Activated CD4-positive, alpha-beta T cell treated with anti-CD3 and anti-CD28 coated beads, Interleukin-2, Interleukin-6, amounts not matched to agents 100 ng/mL and 50 ng/mL, durations not matched to agents 16 hours and 8 hours (primary cell): ENCODE measurements at places on chromosomes 4 and X.
A peak's percentile ranks its signal among the peaks of the same experiment; 100 is the strongest.

GRCh38 chrX:133674726-133675470, 259.6 kb upstream of the GPC4 start:
- no peak for DNase-seq

DNA sequence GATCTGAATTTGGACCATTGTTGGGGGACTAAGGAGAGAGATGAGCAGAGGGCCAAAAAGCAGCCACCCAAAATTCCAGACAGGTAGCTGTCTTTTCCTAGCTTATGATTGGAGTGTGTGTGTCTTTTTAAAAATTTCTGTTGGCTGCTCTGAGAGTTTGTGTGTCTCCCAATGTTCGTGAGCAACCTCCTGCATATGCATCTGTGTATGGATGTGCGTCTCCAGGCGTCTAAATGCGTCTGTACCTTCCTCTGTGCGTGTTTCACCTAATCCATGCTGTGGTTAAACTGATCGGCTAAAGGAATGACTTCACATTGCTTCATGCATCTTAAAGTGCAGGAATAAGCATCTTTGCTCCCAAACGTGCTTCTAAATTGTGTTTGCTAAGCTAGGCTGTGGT, 65.5 kb upstream of the LAS1L start:
- no peak for DNase-seq

- DNase-seq, result peak; percentile 69
These were observed 24.0 kb upstream of the XIAP start for GRCh38 chrX:123835661-123836371.

GRCh38 chr4:189385098-189385497, 555.6 kb upstream of the FRG1 start:
- no peak for DNase-seq

DNA sequence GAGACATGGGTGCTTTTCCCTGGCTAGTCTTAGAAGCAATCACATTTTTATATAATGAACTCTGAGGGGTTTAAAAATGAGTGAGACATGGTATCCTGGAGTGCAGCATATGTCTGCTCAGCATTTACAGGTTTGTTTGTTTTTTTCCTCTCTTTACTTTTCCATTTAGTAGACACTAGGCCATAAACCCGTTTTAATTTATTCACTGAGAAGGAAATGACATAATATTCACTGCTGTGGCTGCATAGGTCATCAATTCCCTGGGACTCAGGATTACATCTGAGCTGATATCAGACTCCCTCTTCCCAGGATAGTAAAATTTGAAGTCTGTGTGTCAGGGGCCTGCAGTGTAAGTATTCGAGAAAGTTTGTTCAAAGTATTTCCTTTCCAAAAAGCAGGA, 178.9 kb upstream of the SPRY1 start:
- no peak for DNase-seq

DNA sequence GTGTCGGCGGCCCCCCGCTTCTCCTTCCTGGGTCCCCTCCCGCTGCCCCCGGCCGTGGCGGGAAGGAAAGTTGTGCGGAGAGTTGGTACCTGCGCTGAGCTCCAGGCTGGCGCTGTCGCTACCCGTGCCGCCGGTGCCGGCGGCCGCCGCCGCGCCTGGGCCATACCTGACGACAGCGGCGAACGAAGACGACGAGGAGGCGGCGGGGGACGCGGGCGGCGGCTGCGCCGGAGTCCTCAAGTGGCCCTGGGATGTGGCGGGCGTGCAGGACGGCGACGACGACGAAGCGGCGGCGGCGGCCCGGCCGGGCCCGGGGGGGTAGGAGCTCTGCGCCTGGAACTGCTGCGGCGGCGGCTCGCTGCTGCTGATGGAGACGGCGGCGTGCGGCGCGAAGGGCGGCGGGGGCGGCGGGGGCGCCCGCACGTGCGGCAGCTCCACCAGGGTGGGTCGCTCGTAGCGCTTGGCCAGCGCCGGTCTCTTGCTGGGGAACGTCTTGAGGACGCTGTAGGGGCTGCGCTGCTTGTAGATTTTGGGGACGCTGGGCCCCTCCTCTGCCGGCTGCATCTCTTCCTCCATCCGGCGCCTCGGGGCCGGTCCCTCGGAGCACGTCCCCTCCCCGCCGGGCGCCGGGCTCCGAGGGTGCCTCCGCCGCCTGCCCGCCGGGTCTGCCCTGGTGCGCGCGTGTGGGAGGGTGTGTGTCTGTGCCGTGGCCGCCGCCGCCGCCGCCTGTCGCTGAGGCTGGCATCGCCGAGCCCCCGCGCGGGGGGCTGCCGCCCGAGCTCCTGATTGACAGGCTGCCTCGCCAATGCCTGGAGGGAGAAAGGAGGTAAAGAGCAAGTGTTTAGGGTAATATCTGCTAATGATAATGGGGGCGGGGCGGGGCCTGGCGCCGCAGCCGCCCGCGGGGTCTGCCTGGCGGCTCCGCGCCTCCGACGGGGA, 618 bp downstream of the BEND4 start:
- DNase-seq, result peak; percentile 28

DNA sequence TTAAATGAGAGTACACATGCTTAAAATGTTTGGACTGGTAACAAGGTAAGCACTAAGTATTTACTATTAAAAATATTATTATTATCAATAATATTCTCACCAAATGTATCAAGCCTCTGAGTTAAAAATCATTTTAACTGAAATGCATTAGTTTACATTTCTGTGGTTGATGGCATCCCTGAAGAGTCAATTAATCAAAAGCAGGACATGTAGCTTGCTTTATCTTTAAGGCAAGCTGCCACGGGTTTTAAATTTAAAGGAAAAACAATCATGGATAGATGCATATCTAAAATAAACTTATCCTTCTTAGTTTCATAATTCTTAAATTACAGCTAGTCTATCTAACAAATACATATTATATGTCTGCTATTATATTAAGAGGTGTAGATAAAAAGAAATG, 584.8 kb upstream of the INTU start:
- no peak for DNase-seq

DNA sequence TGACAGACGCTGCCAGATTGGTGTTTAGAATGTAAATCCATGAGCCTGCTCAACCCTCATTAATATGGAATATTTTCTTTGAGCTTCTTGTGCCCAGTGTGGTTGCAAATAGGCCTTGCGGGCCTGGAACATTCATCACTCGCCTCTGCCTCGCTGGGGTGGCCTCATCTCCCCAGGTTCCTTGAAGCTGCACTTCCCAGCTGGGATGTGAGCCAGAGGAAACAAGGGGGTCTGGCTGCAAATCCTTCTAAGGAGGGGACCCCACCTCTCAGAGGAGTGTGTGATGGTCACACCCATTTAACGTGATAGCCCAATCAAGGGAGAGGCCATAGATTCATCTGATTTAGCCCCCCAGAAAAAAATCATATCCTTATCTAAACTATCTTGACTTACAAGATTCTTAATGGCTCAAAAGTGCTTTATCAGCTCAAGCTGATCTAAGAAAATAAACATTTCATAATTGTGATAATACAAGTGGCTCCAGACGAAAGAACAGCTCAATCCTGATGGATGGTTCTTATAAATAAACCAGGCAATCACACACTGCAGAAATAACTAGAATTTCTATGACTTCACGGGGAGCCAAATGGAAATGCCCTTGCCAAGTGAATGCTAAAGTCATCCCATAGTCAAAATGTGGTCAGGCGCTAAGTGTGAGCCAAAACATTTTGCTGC, 189.9 kb downstream of the PTTG2 start:
- no peak for DNase-seq

DNA sequence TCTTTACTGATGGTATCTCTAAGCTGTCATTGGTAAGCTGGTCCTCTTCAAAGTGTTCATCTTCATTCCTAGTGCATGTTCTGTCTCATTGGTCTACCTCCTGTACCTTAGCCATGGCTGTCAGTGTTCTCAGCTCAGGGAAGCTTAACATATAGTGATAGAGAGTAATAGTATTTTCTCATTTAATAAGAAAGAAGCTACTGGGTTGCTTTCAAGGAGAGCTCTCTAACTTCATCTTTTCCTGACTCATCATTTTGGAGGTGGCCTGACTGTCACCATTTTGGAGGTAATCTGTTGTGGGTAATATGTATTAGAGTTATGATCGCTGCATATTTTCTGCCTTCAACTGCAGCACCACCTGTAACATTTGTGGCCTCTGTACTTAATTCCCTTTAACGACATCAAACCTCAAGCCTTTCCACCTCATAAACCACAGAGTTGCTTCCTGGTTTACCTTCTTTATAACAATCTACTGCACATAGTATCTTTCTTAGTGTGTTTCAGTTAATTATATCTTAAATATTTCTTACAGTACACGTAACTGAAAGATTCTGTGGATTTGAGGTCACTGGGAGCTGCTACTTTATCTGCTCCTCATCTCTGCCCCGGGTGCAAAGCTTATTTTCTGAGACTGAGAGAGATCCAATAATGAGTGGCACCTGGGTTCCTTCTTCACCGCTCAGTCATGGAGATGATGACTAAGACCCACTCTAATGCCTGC, 474.0 kb upstream of the TECRL start:
- peak; percentile 47 for DNase-seq

GRCh38 chrX:135347381-135348016, 38.2 kb downstream of the ETDC start:
- no peak for DNase-seq

GRCh38 chr4:157895205-157895604, 277.6 kb downstream of the GASK1B start:
- no peak for DNase-seq

- no peak for DNase-seq
These were observed 4.5 kb downstream of the CBR4 start for GRCh38 chr4:169005453-169006099.

GRCh38 chrX:40132751-40133150, 35.0 kb upstream of the BCOR start:
- no peak for DNase-seq
